ENCODE measurements at places on chromosomes 5 and 9. TPM values are rescaled to one million over a fixed set of nuclear protein-coding genes. Genes with fewer than 3 reads are reported as not detected.
A peak's percentile ranks its signal among the peaks of the same experiment; 100 is the strongest.

- no peak for DNase-seq
Observed at GRCh38 chr9:95901506-95901905, 26.0 kb downstream of the ERCC6L2 start.

DNA sequence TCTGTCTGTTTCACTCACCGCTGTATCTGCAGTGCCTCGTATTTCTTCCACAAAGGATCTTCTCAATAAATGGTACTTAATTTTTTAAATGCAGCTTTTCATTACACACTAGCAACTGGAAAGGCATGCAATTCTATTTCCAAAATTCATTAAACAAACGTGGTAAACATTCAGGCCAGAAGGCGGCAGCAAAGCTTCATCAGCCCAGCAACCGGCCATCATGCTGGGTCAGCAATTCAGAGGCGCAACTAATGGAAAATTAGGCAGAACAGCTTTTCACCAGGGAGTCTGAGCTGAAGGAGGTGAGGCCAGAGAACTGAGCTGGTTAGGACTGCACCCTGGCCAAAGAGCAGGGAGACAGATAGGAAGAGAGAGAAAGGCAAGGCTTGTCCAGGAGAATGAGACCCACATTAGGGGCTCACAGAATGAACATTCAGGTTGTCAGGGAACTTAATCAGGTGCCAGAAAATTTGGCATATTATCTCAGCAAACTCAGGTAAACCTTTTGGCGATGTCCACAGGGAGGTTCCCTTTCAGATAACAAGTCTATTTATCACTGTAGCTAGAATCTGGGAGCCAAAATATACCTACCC, 17.7 kb upstream of the RNF180 start:
- DNase-seq, result peak; percentile 17

Gene LPAR1
- total RNA-seq, result 3.7 TPM

GRCh38 chr9:87862536-87863268, 20.0 kb upstream of the SPATA31E1 start:
- DNase-seq, result peak; percentile 91

- no peak for DNase-seq
Observed at GRCh38 chr9:13778631-13779030, 499.1 kb upstream of the MPDZ start.

GRCh38 chr5:148833122-148833521, 6.7 kb downstream of the ADRB2 start:
- no peak for DNase-seq

DNA sequence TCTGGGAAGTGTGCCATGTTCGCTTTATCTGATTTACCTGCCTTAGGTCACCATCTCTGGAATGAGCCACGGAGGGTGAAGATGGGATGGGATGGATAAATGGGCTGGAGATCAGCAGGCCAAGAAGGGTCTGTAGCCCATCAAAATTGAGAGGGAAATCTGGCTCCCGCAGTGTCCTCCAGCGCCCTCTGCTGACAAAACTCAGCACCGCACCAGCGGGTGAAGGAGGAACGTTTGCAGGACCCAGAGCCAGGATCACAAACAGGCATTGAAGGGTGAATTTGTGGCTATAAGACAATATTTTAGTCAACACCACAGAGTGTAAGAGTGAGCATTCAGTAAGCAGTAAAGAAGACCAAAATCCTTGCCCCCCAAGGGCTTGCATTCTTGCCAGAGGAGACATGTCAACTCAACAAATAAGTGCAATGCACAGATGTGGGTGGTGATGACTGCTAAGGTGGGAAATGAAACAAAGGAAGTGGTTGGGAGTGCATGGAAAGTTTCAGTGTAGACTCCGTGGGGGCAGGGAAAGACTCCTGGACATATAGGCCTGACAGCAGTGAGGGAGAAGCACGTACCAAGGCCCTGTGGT, 124.4 kb downstream of the TENT4A start:
- DNase-seq, result no peak

Gene FRRS1L
- total RNA-seq, result not detected

DNA sequence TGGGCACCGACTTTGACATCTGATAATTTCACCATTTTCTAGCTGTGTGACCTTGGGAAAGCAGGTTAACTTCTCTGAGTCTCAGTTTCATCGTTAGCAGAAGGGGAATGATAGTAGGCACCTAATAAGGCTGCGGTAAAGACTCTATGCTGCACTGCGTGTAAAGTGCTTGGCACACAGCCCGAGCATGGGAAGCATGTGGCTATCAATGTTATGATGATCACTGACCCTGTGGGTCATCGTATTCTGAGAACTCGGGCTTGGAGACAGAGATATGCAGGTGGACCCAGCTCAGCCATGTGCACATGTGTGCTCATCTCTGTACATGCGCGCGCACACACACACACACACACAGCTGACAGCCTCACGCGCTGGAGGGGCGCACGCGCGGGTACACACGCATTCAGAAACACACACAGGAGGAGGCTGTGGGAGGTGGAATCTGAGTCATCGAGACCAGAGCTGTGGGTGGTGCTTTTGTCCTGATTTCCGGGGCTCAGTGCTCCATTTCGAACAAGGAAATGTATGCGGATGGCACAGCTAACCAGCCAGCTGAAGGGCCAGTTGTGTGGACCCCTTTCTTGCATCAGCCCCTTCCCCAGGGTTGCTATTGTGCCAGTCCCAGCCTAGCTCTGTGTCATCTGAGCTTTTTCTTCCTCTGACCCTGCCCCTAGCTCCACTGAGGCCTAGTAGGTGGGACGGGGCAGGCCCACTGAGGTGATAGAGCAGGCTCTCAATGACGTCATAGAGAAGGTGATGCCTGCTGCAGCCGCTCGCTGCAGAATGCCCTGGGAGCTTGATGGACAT, 11.1 kb upstream of the ARAP3 start:
- peak; percentile 51 for DNase-seq

DNA sequence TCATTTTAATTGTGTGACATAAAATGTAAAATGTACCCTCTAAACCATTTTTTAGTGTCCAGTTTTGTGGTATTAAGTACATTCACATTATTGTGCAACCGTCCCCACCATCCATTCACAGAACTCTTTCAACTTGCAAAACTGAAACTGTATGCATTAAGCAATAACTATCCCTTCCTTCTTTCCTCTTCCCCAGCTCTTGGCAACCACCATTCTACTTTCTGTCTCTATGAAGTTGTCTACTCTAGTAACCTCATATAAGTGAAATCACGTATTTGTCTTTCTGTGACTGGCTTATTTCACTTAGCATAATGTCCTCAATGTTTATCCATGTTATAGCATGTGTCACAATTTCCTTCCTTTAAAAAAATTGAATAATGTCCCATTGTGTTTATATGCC, 142.4 kb downstream of the C9orf152 start:
- no peak for DNase-seq

Gene CTSV
- 41.7 TPM for total RNA-seq

- DNase-seq, result peak; percentile 86
Observed at GRCh38 chr9:129125478-129125877, 14.3 kb downstream of the PTPA start.

GRCh38 chr5:138602371-138603000, 27.3 kb upstream of the HSPA9 start:
- DNase-seq, result no peak

GRCh38 chr5:68673106-68673822, 420.6 kb upstream of the SLC30A5 start:
- DNase-seq, result no peak

DNA sequence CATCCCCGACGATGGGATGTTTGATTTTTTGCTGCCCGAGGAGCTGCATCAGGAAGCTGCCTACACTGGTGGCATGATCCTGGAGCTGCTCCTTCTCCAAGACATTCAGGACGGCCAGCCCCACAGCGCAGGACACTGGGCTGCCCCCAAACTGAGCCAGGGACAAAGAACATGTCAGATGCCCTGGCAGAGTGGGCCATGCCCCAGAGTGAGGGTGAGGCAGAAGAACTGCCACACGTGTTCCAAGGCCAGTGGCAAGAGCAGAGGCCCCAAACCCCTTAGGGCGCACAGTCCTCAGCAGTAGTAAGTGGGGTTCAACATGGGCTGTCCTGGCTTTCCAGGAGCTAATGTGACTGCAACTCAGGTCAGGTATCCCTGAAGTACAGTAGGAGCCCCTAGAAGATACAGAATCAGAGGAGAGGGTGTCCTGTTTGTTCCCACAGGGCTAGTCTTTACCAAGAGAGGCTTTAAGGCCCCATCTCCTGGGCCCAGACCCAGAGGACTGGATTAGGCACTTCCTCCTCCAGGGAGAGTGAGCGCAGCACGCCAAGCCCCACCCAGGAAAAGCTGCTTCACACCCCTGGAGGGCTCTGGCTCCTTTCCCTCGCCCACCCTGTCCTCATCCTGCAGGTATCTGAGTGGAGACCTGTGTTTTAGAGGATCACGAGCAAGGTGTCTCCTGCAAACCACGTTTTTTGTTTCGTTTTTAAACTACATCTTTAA, 11.1 kb downstream of the HNRNPAB start:
- no peak for DNase-seq

DNA sequence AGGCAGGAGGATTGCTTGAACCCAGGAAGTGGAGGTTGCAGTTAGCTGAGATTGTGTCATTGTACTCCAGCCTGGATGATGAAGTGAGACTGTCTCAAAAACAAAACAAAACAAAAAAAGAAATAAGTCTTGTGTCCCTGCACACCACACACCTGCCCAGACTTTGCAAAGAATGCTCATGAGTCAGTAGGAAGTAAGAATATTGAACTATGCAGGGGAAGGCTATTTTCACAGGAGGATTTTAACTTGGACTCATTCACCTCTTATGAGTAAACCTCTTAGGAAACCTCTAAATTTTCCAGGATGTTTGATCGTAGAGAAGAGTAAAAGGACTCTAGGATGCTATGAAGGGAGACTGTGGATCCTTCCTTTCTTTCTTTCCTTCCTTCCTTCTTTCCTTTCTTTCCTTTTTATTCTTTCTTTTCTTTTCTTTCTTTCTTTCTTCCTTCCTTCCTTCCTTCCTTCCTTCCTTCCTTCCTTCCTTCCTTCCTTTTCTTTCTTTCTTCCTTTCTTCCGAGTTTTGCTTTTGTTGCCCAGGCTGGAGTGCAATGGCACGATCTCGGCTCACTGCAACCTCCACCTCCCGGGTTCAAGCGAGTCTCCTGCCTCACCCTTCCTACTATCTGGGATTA, 96.7 kb upstream of the CLINT1 start:
- DNase-seq, result no peak

- DNase-seq, result no peak
Observed at GRCh38 chr5:157570531-157571200, 4.9 kb downstream of the ADAM19 start.

- no peak for DNase-seq
Observed at GRCh38 chr5:115333164-115333563, 36.7 kb upstream of the CCDC112 start.
